Cortex of kidney (tissue), 1 donor: ENCODE measurements at places on chromosomes 16 and 17.

DNA sequence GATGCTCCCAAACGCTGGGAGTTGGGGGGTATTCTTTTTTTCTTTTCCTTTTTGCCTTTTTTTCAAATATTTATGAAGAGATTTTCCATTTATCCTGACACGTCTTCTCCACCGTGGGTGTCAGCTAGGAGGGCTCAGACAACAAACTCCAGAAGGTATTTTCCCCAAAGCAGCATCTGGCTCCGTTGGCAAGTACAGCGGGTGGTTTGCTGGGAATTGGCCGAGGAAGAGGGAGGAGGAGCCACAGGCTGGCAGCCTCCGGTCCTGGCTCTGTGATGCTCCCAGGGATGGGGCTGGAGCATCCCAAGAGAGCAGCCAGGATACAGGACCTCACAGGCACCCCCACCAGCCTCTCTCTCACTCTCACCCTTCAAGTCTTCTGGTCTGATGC, 10.9 kb upstream of the CACNG4 start:
- DNase-seq: no peak

GRCh38 chr17:42782166-42783061, 2.0 kb downstream of the WNK4 start:
- DNase-seq: no peak

DNA sequence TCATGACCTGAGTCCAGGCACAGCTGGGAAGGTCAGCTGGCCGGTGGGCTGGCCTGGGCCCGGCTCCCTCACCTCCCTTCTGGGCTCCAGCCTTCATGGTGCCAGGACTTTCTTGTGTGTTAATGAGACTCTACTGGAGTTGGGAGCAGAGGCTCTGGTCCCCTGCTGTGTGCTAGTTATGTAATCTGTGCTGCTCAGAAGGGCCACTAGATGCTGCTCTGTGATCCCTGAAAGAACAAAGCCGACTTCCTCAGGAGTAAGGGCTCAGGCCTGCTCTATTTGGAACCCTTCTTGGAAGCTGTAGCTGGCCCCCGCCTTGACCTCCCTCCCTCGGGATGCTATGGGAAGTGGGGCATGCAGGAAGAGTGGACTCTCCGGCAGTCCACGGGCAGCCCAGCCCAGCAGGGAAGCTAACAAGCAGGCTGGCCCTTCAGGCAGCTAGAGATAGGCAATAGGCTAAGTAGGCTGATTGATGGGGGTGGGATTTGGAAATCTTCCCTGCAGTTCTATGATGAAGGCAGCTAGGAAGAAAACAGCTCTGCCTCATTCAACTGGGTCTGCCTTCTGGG, 3.3 kb upstream of the CDK5R1 start:
- no peak for DNase-seq

GRCh38 chr17:51507444-51507843, 247.1 kb downstream of the UTP18 start:
- DNase-seq: no peak

GRCh38 chr16:79456036-79456435, 144.5 kb downstream of the MAF start:
- DNase-seq: no peak
